Osteoblast (primary cell): ENCODE measurements at places on chromosomes 4 and X. TPM values are rescaled to one million over a fixed set of nuclear protein-coding genes. Genes with fewer than 3 reads are reported as not detected.

GRCh38 chr4:123606336-123606735 lies 209.7 kb downstream of the SPRY1 start:
- H3K4me1 ChIP-seq = no peaks in the 10 kb centered on the region
- H3K27ac ChIP-seq = no peak overlapping the region

DNA sequence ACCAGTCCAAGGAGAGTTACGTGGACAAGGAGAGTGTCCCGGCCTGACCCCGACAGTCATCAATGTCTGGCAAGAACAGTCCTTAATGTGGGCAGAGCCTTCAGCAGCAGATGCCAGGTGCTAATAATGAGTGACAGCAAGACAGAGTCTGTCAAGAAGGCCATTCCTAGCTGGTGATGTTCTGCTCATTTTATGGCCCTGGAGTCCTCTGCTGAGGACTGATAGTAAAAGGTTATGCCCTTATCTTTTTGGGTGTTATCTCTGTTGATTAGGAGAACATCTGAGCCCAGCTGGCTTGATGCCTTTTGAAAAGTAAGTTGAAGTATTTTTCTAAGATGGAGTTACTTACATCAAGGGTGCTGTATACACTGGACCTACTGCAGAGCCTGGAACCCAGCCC lies 67.3 kb downstream of the SLC34A2 start:
- DNase-seq = no peak
- no peak overlapping the region for H3K27ac ChIP-seq
- peaks cover 3% of the 10 kb centered on the region for H3K27me3 ChIP-seq
- H3K36me3 ChIP-seq = no peaks in the 10 kb centered on the region
- no peaks in the 10 kb centered on the region for H3K4me1 ChIP-seq

- no peak overlapping the region for H3K27ac ChIP-seq
- H3K27me3 ChIP-seq = no peaks in the 10 kb centered on the region
- peaks cover 25% of the 10 kb centered on the region for H3K4me1 ChIP-seq
- H3K4me3 ChIP-seq = no peak overlapping the region
Observed at GRCh38 chr4:15914736-15915135, 23.8 kb downstream of the FGFBP1 start.

- no peak overlapping the region for H3K27ac ChIP-seq
- no peak overlapping the region for H3K4me3 ChIP-seq
- peaks cover 3% of the 10 kb centered on the region for H3K27me3 ChIP-seq
Observed at GRCh38 chrX:51098046-51098445, 187.5 kb downstream of the BMP15 start.

GRCh38 chrX:42996861-42997260 lies 218.9 kb upstream of the PPP1R2C start:
- no peaks in the 10 kb centered on the region for H3K27me3 ChIP-seq
- no peak overlapping the region for H3K4me3 ChIP-seq
- DNase-seq = no peak
- no peak overlapping the region for H3K27ac ChIP-seq

GRCh38 chr4:141283152-141283551 lies 62.5 kb downstream of the ZNF330 start:
- H3K27ac ChIP-seq = no peak overlapping the region
- no peaks in the 10 kb centered on the region for H3K4me1 ChIP-seq
- no peaks in the 10 kb centered on the region for H3K27me3 ChIP-seq
- H3K36me3 ChIP-seq = no peaks in the 10 kb centered on the region
- H3K4me3 ChIP-seq = no peak overlapping the region

CT45A9 gene
- total RNA-seq = not detected in 2 replicates

INPP4B gene
- 11.6 and 15.6 TPM in 2 replicates for total RNA-seq

HHIP gene
- 0.59 and 0.72 TPM in 2 replicates for total RNA-seq

CABS1 gene
- not detected in 2 replicates for total RNA-seq

MAGEE2 gene
- not detected in 2 replicates for total RNA-seq

PRKG2 gene
- total RNA-seq = 0.72 and 0.88 TPM in 2 replicates

GPRIN3 gene
- total RNA-seq = under 0.01 and 0.29 TPM in 2 replicates

SHISA3 gene
- total RNA-seq = not detected in 2 replicates

MAGEA10 gene
- total RNA-seq = not detected in 2 replicates

NUP62CL gene
- not detected in 2 replicates for total RNA-seq

ASMT gene
- total RNA-seq = 0.36 TPM in 1 of 2 replicates, not detected in the other

NLGN3 gene
- total RNA-seq = 0.29 and 0.36 TPM in 2 replicates
